ENCODE measurements at places on chromosomes 6 and 20.

- no peak for DNase-seq
Measured at GRCh38 chr6:121999456-122000065, 399.9 kb upstream of the HSF2 start.

GRCh38 chr6:97411610-97412009 is 128.6 kb upstream of the MMS22L start:
- DNase-seq = no peak

GRCh38 chr20:35839904-35840303 is 68.1 kb downstream of the PHF20 start:
- DNase-seq = no peak

DNA sequence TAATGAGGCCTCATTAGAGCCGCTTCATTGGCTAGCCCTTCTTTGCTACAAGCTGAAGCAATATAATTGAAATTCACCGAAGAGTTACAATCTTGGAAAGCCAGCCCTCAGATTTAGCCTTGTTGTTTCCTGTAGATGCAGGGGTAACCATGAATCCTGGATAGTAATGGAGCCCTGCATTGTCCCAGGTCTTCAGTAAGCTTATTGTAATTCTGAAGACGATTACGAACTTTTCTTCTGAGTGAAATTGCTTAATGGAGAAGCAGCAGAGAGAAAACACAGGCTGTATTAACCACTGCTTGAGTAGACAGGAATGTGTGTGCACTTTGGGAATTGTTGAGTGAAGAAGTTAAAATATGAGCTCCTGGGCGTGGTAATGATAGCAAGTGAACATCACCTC is 26.3 kb upstream of the NAA20 start:
- DNase-seq = no peak

- no peak for DNase-seq
Measured at GRCh38 chr20:63049561-63050221, 42.9 kb upstream of the BHLHE23 start.

DNA sequence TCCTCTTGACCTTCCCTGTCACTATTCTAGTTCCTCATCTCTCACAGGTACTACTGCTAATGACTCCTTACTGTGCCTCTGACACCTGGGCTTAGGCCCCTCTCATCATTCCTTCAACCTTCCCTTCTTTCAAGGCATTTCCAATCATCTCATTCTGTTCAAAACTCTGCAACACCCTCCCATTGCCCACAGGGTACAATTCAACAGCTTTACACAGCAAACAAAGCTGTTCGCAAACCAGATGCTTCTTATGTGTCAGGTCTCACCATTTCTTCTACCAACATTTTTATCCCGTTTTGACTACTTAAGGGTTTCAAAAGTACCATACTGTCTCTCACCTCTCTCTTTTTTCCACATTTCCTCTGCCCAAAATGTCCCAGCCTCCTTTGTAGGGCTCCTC is 84.4 kb upstream of the ID4 start:
- no peak for DNase-seq

DNA sequence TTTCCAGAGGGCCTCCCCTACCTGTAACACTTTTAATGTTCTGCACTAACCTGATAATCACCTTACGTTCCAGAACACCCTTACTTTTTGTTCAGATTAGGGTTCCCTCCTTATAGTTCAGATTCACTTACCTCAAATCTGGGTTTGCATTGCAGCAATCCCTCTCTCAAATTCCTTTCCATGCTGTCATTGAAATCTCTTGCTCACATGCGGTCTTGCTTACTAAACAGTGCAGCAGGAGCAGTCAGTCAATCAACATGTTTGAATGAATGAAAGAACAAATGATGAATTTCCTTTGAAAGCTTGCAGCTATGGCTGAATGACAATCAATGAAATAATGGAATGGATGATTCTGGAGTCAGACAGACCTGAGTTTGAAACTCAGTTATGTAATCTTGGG is 200.1 kb downstream of the HIVEP2 start:
- DNase-seq = no peak

DNA sequence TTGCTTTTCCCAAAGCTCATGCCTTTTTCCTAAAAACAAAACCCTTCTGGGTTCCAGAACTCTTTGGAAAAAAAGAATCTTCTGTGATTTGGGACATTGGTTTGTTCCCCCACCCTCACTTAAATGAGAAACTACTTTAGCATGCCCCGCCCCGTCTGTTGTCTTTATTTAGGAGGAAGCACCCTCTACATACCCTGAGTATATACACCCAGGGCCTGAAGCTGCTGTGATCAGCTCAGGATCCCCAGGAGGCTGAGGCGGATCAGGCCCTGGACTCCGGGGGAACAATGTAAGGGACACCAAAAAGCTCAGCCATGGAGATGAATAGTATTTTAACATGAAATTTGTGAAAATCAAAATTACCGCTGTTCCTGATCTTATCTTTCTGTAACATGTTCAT is 1.4 kb downstream of the BCAS1 start:
- DNase-seq = no peak

- no peak for DNase-seq
Measured at GRCh38 chr6:116779573-116780164, 14.2 kb upstream of the FAM162B start.

DNA sequence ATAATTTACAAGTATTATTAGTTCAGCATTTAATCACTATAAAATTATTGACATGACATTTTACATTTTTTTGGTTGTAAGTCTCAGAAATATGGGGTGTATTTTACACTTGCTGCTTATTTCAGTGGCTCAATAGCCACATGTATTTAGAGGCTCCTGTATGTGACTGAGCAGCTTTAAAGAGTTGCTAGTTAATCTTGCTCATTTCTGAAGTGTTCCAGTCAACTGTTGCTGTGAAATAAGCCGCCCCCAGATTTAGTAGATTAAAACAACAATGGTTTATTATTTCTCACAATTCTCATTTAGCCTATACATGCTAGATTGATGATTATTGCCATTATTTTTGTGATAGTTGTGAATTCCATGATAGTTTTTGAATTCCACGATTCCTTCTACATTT is 23.0 kb downstream of the CD109 start:
- DNase-seq = no peak

- DNase-seq = no peak
Measured at GRCh38 chr6:131924881-131925474, 26.2 kb downstream of the CCN2 start.

DNA sequence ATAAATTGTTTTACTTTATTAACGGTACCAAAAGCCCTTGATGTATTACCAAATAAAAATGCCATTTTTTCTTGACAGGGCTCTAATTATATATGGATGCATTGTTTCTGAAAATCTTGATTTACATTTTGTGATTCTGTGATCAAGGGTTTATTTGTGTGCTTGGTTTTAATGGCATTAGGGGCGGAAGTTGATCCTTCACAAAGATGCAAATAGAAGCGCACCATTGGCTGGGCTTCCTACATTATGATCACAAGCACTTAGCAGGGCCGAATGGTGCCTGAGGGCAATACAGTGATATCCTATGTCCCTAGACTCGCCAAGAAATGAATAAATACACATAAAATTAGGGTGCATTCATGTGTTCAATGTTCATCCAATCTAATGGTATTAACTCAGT is 172.9 kb upstream of the UST start:
- no peak for DNase-seq

GRCh38 chr20:36277546-36277945 is 28.6 kb upstream of the DLGAP4 start:
- no peak for DNase-seq

- no peak for DNase-seq
Measured at GRCh38 chr6:125194941-125195340, 41.4 kb downstream of the TPD52L1 start.

DNA sequence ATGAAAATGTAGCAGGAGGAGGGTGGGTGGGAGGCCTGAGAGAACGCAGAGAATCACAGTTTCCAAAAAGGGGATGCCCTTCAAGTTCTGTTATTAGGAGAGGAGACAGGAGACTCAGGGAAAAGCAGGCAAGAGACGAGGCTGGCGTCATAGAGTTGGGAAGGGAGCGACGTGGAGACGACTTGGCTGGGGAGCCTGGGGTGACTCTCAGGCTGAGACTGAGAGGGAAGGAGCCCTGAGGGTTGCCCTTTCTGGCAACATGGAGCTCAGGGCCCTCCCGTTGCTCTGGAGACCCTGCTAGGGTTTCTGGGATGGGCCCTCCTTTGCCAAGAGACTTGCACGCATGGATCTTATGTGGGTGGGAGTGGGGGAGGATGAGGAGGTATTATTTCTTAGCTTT is 108.9 kb downstream of the CDH4 start:
- peak; percentile 8 for DNase-seq

DNA sequence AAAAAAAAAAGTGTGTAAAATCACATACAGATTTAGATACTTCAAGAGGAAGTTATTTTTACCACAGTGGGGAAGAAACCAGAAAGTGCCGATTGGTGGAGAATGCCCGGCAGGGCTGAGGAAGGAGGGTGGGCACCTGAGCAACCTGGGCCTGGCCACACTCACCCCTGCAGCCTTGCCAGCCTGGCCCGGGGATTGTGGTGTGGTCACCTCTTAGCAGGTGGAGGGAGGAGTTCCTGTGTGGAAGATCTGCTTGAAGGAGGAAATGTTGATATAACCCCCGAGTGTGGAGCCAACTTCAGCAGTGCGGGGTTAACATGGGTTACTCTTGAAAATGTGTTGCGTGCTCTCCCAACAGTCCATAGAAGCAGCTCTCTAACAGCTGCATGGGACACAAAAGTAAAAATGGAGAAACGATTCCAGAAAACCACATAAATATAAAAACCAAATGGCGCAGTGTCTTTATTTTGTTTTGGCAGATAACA is 14.7 kb downstream of the UST start:
- peak; percentile 78 for DNase-seq

DNA sequence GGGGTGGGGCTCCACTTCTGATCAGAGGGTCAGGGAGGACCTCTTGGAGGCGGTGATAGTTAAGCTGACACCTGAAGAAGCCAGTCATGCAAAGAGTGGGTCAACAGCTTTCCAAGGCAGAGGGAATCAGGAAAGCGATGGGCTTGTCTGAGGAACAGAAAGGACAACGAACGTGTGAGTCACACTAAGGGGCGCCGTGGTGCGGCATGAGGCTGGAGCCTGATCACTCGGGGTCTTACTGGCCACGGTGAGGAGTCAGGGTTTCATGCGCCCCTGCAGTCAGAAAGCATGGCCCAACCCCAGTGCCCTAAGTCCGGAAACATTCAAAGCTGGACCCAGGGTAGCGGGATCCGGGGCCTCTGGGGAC is 50.6 kb upstream of the SLC32A1 start:
- no peak for DNase-seq

DNA sequence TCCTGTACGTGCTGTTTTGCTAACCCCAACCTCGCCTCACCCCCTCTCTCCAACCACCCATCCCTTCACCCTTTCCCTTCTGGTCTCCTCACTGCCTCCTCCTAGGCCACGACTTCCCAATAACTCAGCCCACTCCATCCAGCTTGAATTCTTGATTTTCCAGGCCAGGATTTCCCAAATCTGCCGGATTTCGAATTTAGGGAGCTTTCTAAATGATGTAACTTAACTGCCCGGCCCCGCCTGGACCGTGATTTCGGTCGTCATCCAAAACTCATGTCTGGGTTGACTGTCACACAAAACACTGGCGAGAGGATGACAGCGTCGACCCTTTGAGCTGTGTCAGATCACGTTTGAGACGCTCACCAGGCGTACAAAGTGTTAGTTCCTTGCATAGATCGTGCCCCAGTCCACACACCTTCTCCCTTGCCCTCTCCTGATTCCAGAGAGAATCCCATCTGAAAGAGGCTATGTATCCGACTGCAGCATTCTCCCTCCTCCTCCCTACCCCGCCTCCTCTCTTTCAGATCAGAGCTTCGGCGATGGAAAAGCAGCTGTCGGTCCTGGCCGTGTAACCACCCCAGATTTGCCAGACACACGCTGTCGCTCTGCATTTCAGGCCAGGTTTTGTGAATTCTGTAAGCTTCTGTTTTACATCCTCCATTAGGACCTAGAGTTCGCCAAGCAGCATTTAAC is 168.2 kb downstream of the GPX5 start:
- DNase-seq = no peak

- no peak for DNase-seq
Measured at GRCh38 chr6:85157311-85157710, 292.6 kb upstream of the NT5E start.

DNA sequence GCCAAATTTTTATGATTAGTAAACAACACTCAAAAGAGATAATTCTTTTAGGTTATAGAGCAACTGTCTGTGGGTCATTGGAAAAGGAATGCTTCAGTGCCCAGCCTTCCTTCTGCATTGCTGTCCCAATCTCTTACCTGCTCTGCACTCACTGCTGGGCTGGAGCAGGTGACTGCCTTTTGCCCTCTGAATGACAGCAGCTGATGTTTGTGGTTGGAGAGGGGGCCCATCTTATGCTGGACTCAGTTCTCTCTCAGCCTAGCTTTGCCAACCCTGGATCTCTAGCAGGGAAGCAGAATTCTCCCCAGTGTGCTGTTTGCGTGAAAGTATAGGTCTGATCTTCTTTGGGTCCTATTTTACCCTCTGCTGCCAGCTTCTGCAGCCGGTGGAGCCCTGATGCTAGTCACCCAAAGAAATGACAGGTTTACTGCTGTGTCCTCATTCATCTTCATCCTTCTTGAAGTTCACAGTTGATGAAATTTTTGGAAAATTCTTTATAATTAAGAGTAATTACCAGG is 193.5 kb downstream of the ARID1B start:
- no peak for DNase-seq

DNA sequence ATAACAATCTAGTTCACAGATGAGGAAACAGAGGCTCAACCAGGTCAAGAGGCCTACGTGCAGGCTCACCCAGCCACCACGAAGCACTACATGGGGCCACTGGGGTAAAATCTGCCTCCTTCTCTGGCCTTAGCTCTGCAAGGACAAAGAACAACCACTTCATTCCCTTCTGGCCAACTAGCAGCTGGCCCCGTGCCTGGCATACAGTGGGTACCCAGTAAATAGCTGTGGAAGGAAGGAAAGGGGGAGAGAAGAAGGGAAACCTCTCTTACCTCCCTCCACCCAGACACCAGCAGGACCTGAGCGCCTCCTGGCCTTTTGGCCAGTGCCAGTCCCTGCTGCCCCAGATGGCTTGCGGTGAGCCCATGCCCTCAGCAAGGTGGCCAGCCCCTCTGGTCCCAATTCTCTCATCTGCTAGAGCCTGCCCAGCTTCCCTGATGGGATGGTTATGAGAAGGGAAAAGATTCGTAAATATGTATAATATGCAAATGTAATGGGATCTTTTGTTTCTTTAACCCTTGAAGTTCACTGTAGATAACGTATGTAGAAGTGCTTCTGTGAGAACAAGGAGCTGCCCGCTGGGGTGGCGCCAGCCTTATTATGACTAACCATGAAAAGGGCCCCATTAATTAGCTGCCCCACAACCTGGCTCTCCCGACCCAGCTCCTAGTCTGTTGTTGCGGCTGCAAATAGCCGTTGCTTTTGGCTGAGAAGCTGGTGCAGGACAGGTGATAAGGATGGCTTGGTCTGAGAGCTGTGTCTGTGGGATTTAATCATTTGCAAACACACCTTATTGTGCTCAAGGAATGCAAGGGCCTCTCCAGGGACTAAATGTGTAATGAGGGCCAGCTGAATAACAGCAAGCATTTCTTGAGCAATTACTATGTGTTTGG is 62.0 kb downstream of the DLGAP4 start:
- DNase-seq = no peak

- DNase-seq = no peak
Measured at GRCh38 chr6:135667691-135668455, 170.3 kb upstream of the AHI1 start.

Measured in activated effector memory CD4-positive, alpha-beta T cell treated with anti-CD3 and anti-CD28 coated beads, Interleukin-2, amount 50 U/mL, for 16 hours (primary cell).